ENCODE measurements at places on chromosomes 12 and 14. TPM values are rescaled to one million over a fixed set of nuclear protein-coding genes. Genes with fewer than 3 reads are reported as not detected.

DNA sequence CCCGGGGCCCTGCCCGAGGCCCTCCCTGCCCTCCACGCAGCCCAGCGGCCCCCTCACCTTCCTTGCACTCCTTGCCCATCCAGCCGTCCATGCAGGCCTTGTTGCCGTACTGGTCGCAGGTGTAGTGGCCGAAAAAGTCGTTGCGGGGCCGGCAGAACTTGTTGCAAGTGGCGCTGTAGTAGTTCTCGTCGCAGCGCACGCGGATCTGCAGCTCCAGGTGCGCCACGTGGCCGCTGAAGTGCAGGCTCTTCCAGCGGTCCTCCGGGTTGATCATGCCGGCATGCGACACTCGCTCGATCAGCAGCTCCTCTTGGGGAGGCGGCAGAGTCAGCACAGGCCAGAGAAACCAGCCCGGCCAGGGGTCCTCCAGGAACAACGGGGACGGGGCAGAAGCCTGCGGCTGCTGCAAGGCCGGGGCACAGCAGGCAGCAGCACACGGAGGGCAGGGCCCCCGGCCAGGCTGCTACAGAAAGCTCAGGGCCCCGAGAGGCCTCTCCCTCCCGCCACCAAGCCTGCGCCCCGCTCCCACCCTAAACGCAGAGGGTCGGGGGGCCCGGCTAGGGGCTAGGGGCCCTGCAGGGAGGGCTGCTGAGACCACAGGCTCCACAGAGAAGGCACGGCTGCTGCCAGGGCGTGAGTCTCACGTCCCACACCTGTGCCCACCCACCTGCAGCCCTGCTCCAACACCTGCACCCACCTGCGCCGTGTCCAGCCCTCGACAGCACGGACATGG is 12.7 kb downstream of the JAG2 start:
- H3K4me1 ChIP-seq, result no peaks in the 10 kb centered on the region
- no peaks in the 10 kb centered on the region for H3K27me3 ChIP-seq
- no peak for DNase-seq
- H3K4me3 ChIP-seq, result no peak overlapping the region

DNA sequence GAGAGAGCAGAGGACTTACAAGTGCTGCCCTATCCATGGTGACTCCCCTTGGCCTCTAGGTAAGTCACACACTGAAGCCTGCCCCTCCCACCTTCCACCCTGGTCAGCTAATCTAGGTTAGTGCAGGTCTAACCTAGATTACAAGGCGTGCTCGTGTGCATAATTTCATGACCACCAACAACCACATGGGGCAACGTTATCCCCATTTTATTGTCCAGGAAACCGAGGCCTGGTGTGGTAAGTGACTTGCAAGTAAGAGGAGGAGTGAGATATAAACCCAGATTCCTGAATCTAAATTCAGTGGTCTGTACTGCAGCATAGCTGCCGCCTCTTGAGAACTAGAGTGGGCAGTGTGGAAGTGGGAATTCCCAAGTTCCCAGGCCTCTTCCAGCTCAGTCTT is 171.1 kb downstream of the DAD1 start:
- no peak for DNase-seq
- no peaks in the 10 kb centered on the region for H3K36me3 ChIP-seq
- no peaks in the 10 kb centered on the region for H3K4me1 ChIP-seq
- no peak overlapping the region for H3K27ac ChIP-seq
- H3K27me3 ChIP-seq, result no peaks in the 10 kb centered on the region
- H3K4me3 ChIP-seq, result no peak overlapping the region

Gene PTPRB
- 31.9 TPM for total RNA-seq

GRCh38 chr12:66309606-66310005 is 7.3 kb downstream of the HELB start:
- DNase-seq, result no peak
- H3K36me3 ChIP-seq, result no peaks in the 10 kb centered on the region
- no peak overlapping the region for H3K27ac ChIP-seq
- no peaks in the 10 kb centered on the region for H3K4me1 ChIP-seq

DNA sequence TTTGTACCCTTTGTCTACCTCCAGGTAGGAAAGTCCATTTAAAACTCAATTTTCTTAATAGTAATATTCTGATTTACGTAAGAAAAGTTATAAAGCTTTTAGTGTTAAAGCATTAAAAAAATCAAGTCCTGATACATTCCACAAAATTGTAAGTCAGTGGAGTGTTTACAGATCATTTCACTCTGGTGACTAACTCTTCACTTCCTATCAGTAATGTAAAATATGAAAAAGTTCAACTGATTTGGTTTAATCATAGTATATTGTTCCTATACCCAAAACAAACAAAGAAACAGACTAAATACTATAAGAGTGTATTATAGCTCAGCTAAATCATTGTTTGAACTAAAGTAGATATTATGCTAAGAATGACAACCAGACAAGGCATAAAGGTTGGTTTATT is 85.9 kb downstream of the VEZT start:
- DNase-seq, result no peak
- H3K4me1 ChIP-seq, result peaks cover 15% of the 10 kb centered on the region
- H3K27me3 ChIP-seq, result no peaks in the 10 kb centered on the region
- H3K27ac ChIP-seq, result no peak overlapping the region
- peaks cover 4% of the 10 kb centered on the region for H3K36me3 ChIP-seq

DNA sequence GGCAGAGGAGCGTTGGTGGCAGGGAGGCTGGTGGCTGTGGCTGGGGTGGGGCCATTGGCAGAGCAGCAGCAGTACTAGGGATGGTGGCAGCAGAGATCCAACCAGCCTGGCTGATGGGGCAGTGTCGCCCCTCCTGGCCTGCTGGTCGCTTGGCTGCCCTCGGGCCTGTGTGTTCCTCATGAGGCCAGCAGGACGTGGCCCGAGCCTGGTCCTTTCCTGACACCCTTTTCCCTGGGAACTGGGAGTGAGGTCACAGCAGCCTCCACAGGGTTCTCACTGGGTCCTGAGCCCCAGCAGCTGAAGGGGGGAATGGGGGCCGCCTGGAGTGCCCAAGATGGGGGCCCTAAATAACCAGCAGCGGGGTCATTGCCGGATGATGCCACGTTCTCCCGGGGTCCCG is 46.1 kb downstream of the KIF26A start:
- H3K27ac ChIP-seq, result no peak overlapping the region
- H3K36me3 ChIP-seq, result no peaks in the 10 kb centered on the region
- DNase-seq, result no peak
- no peaks in the 10 kb centered on the region for H3K4me1 ChIP-seq
- H3K27me3 ChIP-seq, result peaks cover 2% of the 10 kb centered on the region

DNA sequence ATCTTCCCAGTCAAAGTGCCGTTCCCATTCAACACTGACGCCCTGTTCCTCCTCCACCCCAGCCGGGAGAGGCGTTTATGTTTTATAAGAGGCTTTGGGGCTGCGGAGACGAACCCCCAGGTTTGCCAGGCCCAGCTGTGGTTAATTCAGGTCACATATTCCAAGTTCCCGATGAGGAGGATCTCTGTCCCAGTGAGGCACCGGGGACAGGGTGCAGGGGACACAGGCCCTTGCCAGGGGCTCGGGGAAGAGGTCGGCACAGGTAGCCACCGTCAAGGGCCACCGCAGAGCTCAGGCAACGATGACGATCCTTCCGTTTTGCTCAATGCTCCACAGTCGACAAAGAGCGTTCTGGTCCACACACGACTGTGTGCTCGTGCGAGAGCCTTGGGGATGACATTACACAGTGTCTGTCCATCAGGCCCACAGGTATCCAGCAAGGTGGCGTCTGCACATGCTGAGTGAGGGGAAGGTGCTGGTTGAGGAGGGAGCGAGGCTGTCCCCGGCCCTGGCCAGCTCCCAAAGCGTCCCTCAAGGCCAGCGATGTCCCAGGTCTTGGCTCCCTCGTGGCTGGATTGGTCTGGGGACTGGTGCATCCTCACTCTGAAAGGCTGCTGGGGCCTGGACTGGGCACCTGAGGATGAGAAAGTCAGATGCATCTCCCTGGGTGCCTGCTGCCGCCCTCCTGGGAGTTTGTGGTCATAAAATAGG is 189.2 kb upstream of the C14orf180 start:
- H3K4me3 ChIP-seq, result no peak overlapping the region
- no peaks in the 10 kb centered on the region for H3K4me1 ChIP-seq
- H3K27me3 ChIP-seq, result no peaks in the 10 kb centered on the region
- peak; percentile 45 for DNase-seq
- no peak overlapping the region for H3K27ac ChIP-seq

Gene TPH2
- total RNA-seq, result not detected

Gene TCL1B
- total RNA-seq, result not detected

- no peak for DNase-seq
- peaks cover 5% of the 10 kb centered on the region for H3K36me3 ChIP-seq
- H3K27me3 ChIP-seq, result no peaks in the 10 kb centered on the region
- H3K4me1 ChIP-seq, result peaks cover 97% of the 10 kb centered on the region
- peak overlapping the region; percentile 100 for H3K27ac ChIP-seq
Observed at GRCh38 chr14:68961781-68962584, 17.1 kb downstream of the ACTN1 start.

Gene ZNF384
- total RNA-seq, result 28.8 TPM

DNA sequence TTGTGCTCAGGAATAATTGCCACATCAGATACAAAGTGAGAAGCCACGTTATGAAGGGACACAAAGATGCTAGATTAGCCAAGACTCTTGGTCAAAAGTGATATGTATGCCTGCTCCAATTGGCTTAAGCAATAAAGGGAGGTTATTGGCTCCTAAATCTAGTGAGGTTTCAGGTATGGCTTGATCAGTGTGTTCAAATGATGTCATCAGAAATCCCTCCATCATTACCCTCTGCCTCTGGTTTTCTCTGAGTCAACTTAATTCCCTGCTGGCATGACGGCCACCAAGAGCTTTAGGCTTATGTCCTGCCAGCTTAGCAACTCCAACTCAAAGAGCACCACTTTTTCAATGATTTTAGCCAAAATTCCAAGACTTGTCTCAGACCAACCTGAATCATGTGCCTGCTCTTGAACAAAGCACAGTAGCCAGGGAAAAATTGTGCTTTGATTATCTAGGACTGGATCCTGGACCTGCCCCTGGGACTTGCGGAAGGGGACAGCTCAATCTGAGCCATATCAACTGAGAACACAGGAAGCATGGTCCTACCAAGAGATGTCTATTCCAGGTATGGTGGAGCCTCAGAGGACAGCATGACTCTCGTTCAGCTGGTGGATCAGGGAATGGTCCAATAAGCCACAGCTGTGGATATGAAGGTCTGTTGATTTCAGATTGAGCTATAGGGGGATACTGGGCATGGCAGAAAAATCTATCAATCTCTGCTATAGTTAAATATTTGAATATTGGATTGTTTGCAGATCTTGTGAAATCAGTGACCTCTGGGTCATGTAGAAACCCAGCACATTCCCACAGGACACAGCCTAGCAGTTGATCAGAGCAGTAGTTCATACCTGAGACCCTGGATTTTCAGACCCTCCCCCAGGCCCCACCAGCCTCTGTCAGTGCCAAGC is 16.1 kb upstream of the P2RX7 start:
- H3K4me3 ChIP-seq, result no peak overlapping the region
- no peaks in the 10 kb centered on the region for H3K36me3 ChIP-seq
- no peak for DNase-seq

- no peaks in the 10 kb centered on the region for H3K27me3 ChIP-seq
- no peaks in the 10 kb centered on the region for H3K4me1 ChIP-seq
- H3K36me3 ChIP-seq, result no peaks in the 10 kb centered on the region
Observed at GRCh38 chr14:63308723-63309317, 9.9 kb downstream of the GPHB5 start.

GRCh38 chr14:59882957-59883356 is 12.4 kb upstream of the RTN1 start:
- no peaks in the 10 kb centered on the region for H3K27me3 ChIP-seq
- no peaks in the 10 kb centered on the region for H3K36me3 ChIP-seq
- no peak overlapping the region for H3K4me3 ChIP-seq
- no peaks in the 10 kb centered on the region for H3K4me1 ChIP-seq
- DNase-seq, result no peak

DNA sequence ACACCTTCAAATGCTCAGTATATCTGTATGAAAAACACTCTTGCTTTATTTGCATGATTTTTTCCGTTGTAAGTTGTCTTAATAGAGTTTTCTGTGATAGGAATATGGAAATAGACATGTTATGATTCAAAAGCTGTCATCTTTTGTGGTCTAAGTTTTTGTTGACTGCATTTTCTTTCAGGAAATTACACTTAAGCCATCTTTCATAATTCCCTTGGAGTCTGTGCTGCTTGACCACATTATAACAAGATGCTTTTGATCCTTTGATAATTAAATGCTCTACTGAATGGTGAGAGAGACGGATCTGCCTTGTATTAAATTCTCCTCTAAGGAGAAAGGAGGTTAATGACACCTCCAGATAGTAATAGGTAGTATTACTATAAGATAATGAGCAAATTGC is 272.8 kb upstream of the DAAM1 start:
- no peak overlapping the region for H3K4me3 ChIP-seq
- no peak overlapping the region for H3K27ac ChIP-seq
- H3K36me3 ChIP-seq, result no peaks in the 10 kb centered on the region
- no peaks in the 10 kb centered on the region for H3K4me1 ChIP-seq

Gene TBC1D30
- total RNA-seq, result 0.66 TPM

Gene FOXN4
- total RNA-seq, result not detected

GRCh38 chr12:122032580-122032979 is 10.9 kb downstream of the BCL7A start:
- no peaks in the 10 kb centered on the region for H3K36me3 ChIP-seq
- no peaks in the 10 kb centered on the region for H3K27me3 ChIP-seq
- no peak overlapping the region for H3K27ac ChIP-seq
- peaks cover 5% of the 10 kb centered on the region for H3K4me1 ChIP-seq

- no peak overlapping the region for H3K27ac ChIP-seq
- DNase-seq, result no peak
- H3K27me3 ChIP-seq, result no peaks in the 10 kb centered on the region
- no peaks in the 10 kb centered on the region for H3K36me3 ChIP-seq
Observed at GRCh38 chr14:95548328-95548929, 13.6 kb downstream of the GLRX5 start.

GRCh38 chr14:69042299-69042698 is 63.2 kb upstream of the ACTN1 start:
- no peaks in the 10 kb centered on the region for H3K27me3 ChIP-seq
- peak overlapping the region; percentile 76 for H3K27ac ChIP-seq
- no peak overlapping the region for H3K4me3 ChIP-seq
- peaks cover 67% of the 10 kb centered on the region for H3K4me1 ChIP-seq

DNA sequence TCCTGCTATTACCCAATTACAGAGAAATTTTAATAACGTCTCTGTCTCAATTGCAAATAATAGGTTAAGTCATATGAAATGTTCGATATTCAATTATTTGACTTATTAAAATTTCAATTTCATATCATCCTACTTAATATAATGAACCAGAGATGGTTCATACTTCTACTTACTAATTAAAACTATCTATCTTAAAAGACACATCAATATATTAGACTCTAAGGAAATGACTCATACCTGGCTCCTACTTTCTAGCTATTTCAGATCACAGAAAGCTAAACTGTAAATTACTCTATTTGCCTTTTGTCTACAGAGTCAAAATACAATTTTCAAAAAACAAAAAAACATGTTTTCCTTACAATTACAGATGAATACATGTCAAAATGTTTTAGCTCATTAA is 99.6 kb downstream of the CAPZA3 start:
- no peaks in the 10 kb centered on the region for H3K27me3 ChIP-seq
- no peaks in the 10 kb centered on the region for H3K36me3 ChIP-seq
- no peak overlapping the region for H3K4me3 ChIP-seq
- H3K4me1 ChIP-seq, result peaks cover 17% of the 10 kb centered on the region

DNA sequence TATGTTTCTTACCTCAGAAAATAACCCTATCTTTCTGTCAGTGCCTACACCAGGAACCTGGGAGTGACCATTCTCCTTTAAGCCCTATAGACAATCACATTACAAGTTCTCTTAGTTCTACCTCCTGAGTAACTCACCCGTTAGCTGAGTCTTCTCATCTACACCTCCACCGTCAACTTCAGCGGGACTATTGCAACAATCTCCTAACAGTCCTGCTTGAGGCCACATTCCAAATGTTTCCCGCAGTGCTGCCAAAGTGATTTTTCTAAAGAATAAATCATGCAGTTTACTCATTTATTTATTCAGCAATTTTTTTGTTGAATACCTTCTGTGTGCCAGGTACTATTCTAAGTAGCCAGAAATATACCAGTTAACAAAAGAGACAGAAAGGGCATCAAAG is 285.0 kb upstream of the GRIP1 start:
- no peaks in the 10 kb centered on the region for H3K4me1 ChIP-seq
- no peak overlapping the region for H3K27ac ChIP-seq
- no peak overlapping the region for H3K4me3 ChIP-seq
- DNase-seq, result no peak

Measured in sigmoid colon (tissue), 7 donors.